ENCODE measurements at places on chromosomes 3 and 15.
A peak's percentile ranks its signal among the peaks of the same experiment; 100 is the strongest.

GRCh38 chr15:40095371-40096093 is 13.1 kb downstream of the BMF start:
- DNase-seq = no peak

DNA sequence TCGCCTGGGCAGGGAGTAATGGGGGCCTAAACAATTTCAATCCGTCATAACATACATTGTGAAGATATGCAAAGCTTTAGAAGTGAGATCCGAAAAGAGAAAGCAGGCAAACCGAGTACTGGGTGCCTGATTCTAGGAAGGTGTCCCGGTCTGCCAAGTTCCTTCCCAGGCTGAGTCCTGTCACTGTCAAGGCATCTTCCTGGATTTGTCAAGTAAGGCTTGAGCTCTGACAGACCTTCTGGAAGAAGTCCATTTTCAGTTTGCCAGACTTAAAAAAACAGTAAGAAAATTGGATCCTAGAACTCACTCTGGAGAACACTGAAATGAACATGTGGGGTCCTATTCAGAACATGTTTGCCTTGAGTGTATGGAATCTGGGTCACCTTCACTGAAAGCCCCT is 253.9 kb downstream of the RORA start:
- no peak for DNase-seq

DNA sequence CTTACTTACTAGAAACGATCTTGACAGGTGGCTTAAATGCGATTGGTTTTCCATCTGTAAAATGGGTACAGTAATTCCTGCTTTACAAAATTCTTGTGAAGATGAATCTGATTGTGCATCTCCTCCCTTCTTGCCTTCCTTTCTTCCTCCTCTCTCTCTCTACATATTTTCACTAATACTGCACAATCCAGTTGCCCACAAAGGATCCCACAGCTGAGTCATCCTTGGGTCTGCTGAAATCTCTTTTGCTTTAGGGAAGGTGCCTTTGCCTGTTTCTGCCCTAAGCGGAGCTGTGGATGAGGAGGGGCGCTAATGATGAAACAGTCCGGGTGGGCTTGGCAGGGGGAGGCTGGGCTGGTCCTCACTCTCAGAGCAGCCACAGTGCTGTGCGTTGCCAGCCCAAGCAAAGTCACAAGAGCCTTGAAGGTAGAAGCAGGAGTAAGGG is 46.1 kb downstream of the AMOTL2 start:
- no peak for DNase-seq

DNA sequence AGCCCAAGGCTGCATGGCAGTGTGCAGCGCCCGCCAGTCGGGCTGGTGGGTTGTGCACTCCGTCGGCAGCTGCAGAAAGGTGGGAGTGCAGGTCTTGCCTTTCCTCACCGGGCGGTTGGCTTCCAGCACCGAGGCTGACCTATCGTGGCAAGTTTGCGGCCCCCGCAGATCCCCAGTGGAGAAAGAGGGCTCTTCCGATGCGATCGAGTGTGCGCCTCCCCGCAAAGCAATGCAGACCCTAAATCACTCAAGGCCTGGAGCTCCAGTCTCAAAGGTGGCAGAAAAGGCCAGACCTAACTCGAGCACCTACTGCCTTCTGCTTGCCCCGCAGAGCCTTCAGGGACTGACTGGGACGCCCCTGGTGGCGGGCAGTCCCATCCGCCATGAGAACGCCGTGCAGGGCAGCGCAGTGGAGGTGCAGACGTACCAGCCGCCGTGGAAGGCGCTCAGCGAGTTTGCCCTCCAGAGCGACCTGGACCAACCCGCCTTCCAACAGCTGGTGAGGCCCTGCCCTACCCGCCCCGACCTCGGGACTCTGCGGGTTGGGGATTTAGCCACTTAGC is 4.3 kb downstream of the ISL2 start:
- DNase-seq = peak; percentile 54

GRCh38 chr15:77784361-77785292 is 151.9 kb upstream of the LINGO1 start:
- DNase-seq = no peak
